Esophagus squamous epithelium (tissue), 5 donors: ENCODE measurements at places on chromosomes 16 and 17.

DNA sequence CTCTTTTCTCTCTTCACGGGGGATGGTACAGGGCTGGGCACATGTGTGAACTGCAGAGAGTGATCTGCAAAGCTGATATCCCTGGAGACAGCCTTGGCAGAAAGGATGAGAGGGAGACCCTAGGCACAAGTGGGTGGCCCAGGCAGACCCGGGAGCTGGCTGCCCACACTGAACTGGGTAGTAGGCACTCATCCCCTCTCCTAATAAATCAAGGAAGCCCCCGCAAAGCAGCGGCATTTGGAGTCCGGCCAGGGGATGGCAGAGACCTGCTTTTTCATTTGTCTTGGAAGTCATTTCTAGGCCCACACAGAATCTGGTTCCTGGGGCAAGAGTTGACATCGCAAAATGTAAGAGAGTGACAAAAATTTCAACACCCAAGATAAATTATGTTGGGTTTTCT lies 3.0 kb upstream of the TFAP4 start:
- DNase-seq, result no peak

DNA sequence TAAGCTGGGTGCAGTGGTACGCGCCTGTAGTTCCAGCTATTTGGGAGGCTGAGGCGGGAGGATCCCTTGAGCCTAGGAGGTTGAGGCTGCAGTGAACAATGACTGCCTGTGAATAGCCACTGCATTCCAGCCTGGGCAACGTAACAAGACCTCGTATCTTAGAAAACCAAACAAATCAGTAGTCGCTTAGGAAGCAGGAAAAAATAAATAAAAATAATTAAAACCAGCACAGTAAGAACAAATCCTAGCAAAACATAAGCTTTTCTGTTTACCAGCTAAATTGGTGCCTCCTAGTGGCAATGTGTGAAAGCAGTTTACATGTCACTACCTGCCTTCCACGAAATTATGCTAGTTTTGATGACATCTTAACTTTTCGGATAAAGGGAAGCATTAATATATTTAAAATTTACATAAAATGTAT lies 1.3 kb downstream of the ARMC5 start:
- no peak for DNase-seq

DNA sequence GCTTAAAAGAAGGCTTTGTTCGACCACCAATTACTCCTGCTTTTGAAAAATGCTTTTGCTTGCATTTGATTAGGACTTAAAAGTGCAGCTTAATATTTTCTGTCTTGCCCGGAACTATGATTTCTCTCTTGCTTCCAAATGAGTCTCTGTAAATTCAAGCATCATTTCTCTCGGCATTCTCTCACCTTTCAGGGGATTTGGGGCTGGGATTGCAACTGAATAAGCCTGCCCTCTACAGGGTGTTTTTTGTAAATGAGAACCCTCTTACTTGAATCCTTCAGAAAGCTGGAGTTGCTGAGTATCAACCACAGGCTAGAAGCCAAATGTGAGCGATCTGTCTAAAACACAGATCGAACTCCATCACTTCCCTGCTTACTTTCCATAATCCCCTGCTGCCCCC lies 234.6 kb downstream of the TMEM114 start:
- no peak for DNase-seq

GRCh38 chr16:75603241-75603640 lies 19.8 kb downstream of the ADAT1 start:
- DNase-seq, result no peak

GRCh38 chr17:34434052-34434451 lies 71.0 kb upstream of the CCL1 start:
- no peak for DNase-seq
